NCI-H2107 (cell line): ENCODE measurements at places on chromosomes 11 and 22.

DNA sequence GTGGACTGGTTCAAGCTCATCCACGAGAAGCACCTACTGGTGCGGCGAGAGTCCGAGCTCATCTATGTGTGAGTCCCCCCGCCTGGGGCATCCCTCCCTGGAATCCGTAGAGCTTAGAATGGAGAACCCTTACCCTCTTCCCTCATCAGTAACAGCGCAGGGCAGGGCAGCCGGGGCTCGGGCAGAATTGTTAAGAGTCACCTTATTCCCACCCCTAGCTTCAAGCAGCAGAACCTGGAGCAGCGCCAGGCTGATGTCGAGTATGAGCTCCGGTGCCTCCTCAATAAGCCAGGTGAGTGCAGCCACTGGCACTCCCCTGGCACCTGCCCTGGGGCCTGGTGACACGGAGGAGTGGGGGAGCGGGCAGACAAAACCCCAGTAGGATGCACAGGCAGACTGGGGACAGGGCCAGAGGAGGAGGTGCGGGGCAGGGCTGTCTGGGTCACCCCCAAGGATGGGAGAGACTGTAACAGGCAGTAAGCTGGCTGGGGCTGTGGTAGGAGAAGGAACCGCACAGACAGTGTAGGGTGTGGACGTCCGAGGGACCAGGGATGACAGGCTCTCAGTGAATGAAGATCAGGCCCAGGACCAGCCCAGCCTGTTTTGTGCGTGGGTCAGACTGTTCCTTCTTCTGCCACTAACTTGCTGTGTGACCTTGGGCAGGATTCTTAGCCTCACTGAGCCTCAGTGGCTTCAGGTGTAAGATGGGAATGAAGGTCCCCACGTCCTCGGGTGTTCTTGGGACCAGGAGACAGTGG is 20.4 kb downstream of the C22orf23 start:
- DNase-seq, result peak; percentile 14

- no peak for DNase-seq
Measured at GRCh38 chr22:31540966-31541365, 44.6 kb downstream of the SFI1 start.

DNA sequence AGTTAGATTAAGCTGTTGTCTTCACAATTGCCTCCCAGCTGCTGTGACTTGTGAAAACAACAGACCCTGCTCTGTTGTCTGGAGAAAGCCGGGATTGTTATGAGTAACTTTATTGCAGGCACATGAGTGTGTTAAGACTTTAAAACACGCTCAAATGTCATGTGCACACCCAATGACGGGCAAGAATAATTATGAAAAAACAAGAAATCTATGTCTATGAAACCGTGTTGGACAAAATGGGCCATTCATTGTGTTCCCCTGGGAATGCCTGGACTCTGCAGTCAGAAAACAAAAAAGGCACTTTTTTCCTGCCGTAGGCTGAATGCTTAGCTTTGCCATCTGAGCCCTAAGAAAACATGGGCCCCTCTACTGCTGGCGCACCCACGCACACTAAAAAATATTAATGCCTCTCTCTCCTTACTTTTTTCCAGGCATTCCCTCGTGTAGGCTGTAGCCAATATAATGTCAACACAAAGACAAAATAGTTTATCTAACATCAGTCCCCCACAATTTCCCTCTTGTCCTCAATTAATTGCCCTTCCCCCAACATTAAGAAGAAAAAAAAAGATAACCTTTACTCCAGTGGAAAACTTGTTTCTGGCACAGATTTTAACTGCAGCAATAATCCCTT is 207.9 kb downstream of the SOX6 start:
- DNase-seq, result no peak

DNA sequence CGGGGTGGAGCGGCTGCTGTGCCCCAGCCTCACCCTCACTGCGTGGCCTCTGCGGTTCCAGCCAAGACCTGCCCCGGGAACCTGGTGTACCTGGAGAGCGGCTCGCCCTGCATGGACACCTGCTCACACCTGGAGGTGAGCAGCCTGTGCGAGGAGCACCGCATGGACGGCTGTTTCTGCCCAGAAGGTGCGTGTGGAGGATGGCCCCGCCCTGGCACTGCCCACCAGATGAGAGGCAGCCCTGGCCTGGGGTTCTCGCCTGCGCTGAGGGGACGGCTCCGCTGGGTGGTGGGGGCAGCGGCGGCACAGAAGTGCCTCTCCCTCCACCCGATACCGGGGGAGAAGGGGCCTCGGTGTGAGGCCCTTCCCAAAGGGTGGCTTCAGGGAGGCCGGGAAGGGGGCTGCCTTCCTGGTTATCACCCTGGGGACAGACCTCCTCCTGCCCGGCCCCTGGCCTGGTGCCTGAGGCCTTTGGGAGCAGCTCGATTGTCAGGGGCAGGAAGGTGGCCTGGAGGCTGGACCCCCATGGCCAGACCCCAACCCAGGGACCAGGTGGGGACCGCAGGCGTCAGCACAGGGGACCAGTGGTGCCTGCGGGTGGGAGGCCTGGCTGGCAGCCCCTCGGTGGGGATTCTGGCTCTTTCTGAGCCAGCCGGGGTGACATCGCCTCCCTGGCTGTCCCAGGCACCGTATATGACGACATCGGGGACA is 7.1 kb downstream of the MUC2 start:
- DNase-seq, result no peak

DNA sequence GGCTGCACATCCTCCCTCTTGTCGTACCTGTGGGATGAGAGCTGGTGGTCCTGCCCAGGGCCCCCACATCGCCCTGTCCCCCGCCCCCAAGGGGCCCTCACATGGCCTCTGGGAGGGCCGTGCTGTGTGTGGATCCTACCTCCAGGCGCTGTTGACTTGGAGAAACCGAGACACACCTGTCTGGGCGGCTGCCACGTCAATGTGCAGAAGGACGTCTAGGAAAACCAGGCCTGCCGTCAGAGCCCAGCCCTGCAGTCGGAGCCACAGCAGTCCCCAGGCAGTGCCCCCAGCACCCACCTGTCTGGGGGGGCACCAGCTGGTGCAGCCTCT is 14.2 kb downstream of the ALG12 start:
- no peak for DNase-seq

DNA sequence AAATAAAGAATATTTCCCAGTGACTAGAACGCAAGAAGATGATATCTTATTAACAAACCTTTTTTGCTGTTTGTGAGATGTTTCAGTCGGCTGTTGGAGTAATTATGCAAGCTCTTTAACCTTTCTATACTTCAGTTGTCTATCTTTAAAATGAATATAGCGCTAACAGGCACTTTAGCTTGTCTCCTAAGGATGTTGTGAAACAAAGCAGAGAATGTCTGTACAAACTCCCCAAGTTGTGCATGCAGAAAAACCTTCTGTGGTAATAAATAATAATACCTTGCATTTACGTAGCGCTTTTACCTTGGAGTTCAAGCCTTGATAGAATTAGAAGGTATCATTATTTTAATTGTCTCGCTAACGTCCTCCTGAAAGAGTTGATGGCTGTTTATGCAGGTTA is 1.9 kb upstream of the KDM2A start:
- DNase-seq, result no peak

DNA sequence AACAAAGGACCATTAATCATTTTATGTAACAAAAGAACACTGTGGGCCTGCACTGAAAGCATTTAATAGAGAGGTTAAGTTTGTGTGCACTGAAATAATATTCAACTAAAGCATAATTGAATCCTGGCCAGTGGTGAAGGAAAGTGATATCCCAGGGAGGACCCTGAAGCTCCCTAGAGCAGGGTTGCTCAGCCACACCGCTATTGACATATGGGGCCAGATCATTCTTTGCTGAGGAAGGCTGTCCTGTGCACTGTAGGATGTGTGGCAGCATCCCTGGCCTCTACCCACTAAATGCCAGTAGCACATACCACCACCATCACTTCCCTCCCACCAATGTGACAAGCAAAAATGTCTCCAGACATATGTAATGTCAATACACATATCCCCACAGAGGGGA is 166.1 kb upstream of the MTNR1B start:
- no peak for DNase-seq

- DNase-seq, result no peak
Measured at GRCh38 chr22:26394777-26395176, 34.3 kb upstream of the ASPHD2 start.

DNA sequence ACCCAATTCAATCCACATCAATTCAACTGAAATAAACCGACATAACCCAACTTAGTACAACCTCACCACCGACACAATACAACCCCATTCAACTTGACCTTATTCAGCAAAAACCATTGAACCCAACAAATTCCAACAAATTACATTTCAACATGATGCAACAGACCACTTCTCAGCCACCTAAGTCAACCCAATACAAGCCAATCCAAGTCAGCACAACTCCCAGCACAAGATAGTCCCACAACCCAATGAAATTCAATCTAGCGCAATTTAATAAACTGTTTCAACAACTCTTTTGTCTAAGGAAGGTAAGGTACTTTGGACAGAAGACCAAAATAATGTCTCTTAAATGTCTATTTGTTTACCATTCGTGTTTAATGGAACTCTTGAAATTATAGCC is 226.0 kb downstream of the MIAT start:
- no peak for DNase-seq

DNA sequence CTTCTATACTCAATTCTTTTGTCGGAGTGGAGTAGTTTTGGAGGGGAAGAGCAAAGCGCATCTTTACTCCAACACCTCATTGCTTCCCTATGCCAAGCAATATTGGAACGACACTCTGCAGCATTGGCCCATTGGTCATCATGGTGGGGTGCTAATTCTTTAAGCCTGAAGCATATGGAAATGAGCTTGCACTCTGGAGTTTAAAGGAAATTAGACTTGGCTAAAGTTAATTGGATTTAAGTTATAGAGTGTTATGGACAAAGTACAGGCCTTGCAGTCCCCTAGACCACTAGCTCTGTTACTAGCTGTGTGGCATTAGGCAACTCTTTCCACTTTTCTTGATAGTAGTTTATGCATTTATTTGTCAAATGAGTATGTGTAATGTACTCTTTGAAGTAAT is 568.3 kb upstream of the TENM4 start:
- no peak for DNase-seq

DNA sequence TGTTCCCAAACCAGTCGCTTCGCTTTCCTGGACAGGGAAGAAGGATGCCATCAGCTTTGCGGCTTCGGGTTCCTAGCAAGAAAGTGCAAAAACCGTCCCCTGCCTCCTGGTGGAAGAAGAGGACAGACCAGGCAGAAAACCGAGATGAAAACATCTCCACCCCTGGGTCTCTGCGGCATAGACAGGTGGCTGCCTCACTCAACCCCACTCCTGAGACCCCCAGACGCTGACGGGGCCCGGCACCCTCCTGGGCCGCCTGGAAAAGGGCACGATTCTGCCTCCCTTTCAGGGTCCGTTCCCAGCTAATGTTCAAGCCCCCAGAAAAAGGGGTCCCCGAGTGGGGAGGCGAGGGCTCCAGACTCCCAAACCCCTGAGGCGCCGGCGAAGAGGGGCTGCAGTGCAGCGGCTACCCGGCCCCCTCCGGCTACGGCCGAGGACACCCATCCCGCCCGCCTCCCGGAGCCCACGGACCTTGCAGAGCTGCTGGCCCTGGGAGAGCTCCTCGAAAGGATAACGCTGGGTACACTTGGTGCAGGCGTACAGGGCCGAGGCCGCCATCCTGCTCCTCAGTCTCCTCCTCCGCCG is 569 bp downstream of the FAM76B start:
- no peak for DNase-seq

DNA sequence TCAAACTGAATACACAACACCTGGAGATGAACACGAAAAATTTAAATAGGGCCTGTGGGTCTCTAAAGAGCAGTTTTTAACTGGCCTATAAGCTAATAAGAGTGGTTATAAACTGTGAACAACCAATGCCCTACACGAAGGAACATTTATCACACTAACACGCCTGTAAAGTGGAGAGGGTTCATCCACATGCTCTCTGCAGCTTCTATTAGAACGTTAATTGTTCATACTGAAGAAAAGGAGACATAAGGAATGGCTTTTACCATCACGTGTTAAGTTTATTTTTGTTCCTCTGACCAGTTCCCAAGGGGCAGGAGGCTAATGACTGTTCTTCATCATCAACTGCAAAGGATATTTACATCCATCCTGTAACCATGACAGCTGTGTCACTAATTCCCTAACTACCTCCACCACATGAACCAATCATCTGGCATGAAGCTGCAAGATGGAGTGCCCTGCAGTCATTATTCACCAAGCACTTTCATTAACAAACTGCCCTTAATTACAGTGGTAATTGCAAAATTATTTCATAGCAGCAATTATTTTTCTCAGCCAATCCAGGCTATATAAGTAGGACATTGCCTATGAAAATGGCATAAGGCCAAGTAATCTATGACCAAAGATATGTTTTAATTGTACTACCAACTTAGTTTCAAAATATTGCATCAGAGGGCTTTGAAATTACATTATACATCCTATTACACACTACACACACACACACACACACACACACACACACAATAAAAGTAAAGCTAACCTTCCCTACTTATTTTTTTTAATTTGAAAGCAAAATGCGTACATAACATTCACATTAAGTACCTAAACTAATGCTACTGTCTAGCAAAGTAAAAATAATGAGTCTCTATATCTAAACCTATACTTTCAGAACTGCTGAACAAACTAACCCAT is 186.7 kb downstream of the CADM1 start:
- DNase-seq, result no peak

- DNase-seq, result no peak
Measured at GRCh38 chr11:100857236-100858005, 170.3 kb downstream of the ARHGAP42 start.

DNA sequence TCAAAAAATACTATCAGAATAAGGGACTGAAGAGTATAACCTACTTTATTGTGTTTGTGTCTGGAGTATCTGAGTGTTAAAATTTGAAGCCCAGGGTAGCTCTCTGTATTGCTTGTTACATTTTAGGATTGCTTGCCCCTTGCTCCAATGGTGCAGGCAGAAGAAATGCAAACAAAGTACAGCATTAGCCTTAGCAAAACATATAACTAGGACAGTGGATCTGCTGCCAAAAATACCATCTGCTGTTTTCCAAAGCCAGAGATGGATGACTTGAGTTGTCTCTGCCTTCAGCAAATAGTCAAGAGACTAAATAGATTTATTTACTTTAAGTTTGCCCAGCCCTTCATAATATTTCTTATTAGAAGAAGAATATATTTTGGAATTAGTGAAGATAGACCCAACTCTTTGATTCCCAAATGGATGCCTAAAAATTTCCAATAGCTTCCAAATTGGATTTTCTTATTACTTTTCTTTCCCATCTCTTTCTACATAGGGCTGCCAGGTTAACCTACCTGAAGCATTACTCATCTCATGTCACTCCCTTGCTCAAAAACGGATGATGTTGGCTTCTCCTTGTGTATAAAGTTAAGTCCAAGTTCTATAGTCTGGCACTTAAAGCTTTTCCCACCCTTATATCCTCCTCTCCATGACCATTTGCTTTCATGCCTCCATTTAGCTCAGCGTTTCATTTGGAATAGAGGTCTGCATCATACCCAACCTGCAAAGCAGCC is 66.3 kb downstream of the LDLRAD3 start:
- no peak for DNase-seq

DNA sequence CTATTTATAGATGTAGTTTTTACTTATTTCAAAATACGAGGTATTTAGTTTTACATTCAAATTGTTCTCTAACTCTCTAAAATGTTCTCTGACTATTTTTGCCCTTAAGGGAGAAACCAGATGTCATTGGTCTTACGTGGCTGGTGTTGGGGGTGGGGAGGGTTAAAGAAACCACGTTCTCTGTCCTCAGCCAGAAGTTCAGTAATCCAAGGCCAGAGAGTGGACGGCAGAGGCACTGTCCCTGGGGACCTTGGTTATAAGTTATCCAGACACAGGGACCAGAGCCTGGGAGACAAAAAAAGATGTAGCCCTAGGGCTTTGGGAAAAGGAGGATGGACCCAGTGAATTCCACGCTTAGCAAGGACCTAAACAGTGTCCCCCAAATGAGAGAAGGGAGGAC is 706 bp upstream of the OR51E1 start:
- DNase-seq, result no peak

GRCh38 chr22:32103658-32104315 is 55.3 kb downstream of the C22orf42 start:
- no peak for DNase-seq
